ENCODE measurements at places on chromosomes 3 and 15.

GRCh38 chr3:12582730-12583129 is 25.8 kb downstream of the MKRN2 start:
- DNase-seq = no peak

- no peak for DNase-seq
Measured at GRCh38 chr15:47599806-47600205, 117.5 kb upstream of the SEMA6D start.

DNA sequence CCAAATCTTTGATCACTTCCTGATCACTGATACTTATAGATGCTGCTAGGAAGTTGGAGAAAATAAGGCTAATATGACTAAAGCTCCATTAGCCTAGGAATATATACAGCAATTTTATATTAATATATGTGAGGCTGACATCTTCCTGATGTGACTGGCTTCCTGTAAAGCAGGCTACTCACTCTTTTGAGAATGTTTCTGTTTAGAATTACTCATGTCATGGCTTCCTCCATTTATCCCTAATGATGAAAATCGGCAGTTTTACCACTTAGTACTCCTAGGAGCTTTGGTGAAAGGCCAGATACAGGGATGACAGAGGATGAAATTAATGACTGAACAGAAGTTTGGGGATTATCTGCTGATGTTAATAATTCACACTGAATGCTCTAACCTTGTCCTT is 3.9 kb upstream of the MAP1A start:
- DNase-seq = no peak

DNA sequence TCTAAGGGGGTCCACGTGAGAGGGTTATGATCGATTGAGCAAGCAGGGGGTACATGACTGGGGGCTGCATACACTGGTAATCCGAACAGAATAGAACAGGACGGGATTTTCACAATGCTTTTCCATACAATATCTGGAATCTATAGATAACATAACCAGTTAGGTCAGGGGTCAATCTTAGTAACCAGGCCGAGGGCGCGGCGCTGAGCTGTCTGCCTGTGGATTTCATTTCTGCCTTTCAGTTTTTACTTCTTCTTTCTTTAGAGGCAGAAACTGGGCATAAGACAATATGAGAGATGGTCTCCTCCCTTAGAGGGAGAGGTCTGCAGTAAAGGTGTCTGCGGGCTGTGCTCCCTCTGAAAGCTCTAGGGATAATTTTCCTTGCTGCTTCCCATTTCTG is 261.3 kb downstream of the XXYLT1 start:
- no peak for DNase-seq

- DNase-seq = no peak
Measured at GRCh38 chr3:127732879-127733350, 60.2 kb downstream of the ABTB1 start.
